ENCODE measurements at places on chromosomes 4 and X.

DNA sequence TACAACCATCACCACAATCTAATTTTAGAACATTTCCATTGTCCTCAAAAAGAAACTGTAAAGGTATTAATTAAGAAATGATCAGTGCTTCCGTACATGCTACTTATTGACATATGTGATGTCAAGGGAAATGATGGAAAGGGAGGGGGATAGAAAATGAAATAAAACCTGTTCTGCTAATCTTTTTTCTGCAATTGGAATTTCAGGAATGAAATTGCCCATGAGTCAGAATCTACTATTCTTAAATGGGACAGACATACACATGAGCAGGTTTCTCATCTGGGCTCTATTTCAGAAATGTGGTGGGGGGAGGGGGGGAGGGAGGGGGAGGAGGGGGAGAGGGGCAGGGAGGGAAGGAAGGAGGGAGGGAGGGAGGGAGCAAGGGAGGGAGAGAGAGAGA is 91.0 kb downstream of the SHROOM4 start:
- DNase-seq = no peak

- no peak for DNase-seq
Observed at GRCh38 chrX:40299641-40300046, 201.9 kb upstream of the BCOR start.

DNA sequence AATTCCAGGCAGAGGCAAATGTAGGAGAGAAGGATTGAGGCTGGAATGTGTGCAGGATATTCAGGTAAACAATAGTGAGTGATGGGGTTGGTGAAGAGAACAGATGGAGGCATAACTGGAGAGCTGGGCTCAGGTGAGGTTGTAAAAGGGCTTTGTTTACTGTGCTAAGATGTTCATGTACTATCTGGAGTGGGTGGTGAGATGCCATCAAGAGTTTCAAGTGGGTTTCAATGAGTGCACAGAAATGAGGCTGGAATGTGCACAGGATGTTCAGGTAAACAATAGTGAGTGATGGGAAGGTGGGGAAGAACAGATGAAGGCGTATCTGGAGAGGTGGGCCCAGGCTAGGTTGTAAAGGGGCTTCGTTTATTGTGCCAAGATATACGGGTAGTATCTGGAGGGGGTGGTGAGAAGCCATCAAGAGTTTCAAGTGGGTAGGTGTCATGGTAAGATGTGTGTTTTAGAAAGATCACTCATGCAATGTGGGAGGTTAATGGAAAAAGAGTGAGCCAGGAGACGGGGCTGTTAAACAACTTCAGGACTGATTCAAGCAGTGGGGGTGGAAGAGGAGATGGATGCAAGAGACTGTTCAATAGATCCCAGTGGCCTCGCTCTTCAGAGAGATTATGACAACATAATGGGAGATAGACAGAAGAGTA is 25.4 kb upstream of the NMU start:
- DNase-seq = no peak

- DNase-seq = no peak
Observed at GRCh38 chrX:13223868-13224567, 95.8 kb downstream of the ATXN3L start.

DNA sequence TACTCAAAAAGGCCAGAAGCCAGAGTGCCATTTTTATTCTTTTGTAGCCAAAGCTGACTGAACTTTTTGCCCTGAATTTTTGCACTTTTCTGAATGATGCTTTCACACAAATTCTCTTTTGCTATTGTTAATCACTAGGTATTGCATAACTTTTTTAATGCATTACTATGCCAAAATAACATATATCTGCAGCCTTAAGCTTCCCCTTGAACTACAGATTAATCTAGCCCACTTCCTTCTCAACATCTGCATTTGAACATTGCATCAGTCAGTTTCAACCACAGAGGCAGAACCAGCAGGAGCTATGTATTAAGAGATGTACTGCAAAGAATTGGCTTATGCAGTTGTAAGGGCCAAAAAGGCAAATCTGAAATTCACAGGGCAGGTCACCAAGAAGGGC is 197.6 kb upstream of the GYPA start:
- DNase-seq = no peak

- DNase-seq = no peak
Observed at GRCh38 chr4:174713821-174714220, 115.2 kb downstream of the GLRA3 start.

GRCh38 chr4:112775801-112776200 is 138.9 kb downstream of the LARP7 start:
- DNase-seq = no peak

DNA sequence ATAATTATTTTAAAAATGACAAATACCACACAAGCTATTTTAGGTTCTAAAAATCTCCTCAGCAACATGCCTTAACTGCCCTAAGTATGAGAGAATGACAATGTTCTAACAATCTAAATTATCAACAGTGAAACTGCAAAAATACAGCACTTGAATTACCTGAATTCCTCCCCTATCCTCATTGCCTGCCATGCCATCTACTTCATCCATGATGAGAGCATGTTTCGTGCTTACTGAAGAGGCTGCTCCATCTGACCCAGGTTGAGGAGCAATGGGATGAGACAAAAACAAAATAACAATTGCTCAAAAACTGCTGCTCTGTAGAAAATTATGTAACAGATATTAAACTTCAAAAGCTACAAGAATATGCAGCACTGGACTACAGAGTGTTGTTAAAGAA is 63.3 kb downstream of the RFC1 start:
- no peak for DNase-seq

DNA sequence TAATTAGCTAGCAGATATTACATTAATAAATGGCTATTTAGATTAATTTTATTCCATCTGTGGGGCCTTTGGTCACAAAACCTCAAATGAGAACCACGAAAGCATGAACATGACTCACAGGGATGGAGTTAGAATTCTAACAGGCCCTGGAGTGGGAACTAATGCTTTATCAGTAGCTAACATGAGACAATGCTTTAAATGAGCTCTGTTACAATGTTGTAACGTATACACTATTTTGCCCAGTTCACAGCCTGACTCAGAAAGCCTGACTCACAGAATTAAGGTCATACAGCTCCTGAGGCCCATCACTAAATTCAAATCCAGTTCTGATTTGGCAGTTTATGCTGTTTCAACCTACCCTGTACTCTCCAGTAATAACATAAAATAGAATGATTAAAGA is 23.2 kb downstream of the VEGFC start:
- no peak for DNase-seq

DNA sequence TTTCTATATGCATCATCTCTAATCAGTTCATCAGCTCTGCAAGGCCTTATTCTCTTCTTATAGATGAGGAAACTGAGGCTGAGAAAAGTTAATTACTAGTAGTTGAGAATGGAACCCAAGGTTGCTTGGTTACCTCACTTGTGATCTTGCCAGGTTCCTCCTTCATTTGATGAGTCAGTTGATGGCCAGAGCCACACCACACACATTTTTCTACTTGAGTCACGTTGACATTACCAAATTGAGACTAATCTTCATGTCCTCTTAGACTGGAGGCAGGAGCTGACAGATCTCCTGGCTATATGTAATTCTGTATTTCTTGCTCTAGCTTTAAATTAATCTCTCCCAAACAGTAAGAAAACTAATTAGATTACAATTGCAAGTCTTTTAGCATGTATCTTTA is 428.4 kb downstream of the AFF2 start:
- DNase-seq = no peak

- DNase-seq = no peak
Observed at GRCh38 chr4:152556283-152556682, 20.4 kb upstream of the FBXW7 start.

GRCh38 chr4:141757287-141757686 is 120.9 kb downstream of the IL15 start:
- DNase-seq = no peak

DNA sequence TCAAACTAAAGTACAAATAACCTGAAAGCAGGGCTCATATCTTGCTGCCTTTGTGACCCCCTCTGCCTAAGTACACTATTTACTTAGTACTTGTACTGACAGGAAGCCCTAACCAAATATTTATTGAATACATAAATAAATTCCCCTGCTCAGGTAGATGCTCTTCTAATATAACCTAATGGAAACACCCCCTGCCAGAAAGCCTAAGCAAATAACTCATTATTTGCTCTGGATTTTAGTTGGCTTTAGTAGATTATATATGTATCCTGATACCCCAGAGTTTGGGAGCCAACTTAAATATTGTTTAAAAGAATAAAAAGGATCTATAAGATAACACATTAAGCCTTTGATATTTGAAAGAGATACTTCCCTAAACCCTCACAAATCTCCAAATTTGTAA is 318.2 kb downstream of the PPP1R2C start:
- no peak for DNase-seq

DNA sequence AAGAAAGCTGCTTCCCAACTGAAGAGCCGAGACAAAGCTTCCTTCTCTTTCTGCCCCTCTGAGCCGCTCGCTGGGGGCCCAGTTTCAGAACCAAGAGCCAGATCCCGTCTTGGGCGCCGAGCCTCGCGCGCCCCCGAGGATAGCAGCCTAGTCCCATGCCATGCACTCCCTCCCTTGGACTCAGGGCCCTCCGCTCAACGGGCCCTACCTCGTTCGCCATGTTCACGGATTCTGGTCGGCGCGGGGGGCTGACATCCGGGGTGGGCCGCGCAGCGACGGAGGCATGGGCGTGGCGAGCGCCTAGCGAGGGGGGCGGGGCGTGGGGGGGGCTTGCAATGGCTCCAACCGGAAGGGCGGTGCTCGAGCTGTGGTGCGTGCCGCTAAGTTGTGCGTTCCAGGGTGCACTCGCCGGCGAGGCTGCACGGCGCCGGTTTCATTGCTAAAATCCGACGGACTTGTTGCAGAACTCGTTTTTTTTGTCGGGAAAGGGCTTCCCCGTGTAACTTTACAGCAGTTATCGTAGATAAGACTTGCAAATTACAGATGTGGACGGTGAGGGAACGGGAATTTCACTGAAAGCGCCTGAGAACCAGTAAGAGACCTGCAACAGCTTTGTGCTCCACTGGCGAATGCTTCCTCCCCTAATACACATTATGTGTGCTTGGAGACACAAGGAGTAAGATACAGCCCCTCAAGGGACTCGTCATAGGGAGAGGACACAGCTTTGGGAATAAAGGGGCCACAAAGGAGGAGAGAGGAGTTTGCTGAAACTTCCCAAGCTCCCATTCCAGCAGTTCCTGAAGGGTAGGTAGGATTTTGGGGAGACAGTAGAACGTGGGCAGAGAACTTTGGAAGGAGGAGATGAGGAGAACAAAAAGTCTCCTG is at the start of gene ADH5:
ADH5 (minus strand) TSS at position 308 of the 885 bp plus-strand sequence; CDS start at position 220, 88 bp downstream.
- peak; percentile 88 for DNase-seq

DNA sequence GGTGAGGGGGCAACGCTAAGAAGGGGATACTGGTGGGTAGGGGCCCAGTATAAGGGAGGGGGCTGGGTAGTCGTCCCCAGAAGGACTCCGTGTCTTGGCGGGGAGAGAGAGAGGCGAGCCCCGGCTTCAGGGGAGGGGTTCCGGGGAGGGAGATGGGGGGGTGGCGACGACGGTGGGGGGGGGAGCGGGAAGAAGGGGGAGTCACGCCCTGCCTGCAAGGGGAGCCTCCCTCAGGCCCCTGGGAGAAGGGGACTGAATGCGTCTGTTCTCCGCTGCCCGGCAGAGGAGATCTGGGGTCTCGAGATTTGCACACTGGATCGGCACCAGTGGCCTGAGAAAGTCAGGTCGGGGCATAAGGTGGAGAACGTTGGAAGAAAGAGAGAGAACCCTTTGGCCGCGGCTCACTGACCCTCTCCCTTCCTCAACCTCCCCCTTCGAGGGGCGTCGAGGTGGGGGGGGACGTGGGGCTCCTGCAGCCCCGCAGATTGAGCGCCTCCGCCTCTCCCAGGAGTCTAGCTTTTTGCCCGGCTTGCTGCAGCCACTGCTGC is 609 bp upstream of the BCORL1 start:
- DNase-seq = no peak

- no peak for DNase-seq
Observed at GRCh38 chr4:26255989-26256388, 64.8 kb upstream of the RBPJ start.

GRCh38 chrX:37454537-37455285 is 105.5 kb downstream of the PRRG1 start:
- no peak for DNase-seq

DNA sequence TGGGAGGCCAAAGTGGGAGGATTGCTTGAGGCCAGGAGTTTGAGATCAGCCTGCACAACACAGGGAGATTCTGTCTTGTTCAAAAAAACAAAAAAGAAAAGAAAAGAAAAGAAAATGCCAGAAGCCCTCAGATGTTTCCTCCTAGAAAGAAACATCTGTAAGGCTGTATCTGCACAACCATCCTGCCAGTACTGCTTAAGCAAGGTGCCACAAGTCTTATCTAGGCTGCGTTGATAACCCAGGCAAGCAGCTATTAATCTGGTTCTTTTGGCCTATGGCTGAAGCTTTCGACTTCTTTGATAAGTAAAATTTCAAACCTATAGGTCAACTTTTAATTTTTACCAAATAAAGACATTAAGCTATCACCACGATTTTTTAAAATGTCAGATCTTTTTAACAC is 3.1 kb downstream of the COX18 start:
- DNase-seq = no peak

DNA sequence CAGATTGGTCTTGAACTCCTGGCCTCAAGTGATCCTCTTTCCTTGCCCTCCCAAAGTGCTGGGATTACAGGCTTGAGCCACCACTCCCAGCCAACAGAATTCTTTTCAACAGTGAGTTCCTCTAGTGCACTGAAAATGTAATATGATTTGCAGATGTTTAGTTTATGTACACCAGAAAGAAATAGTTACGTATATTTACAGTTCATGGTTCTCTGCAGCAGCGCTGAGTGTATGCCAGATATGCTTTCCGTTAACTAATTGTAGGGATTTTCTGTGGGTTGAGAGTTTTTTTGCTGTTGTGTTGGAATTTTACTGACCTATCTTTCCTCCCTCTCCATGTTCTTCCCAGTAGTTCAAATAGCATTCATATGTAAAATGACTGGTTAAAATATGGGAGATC is 44.0 kb downstream of the GAB1 start:
- DNase-seq = no peak

GRCh38 chr4:163556177-163556576 is 61.7 kb downstream of the TMA16 start:
- no peak for DNase-seq

DNA sequence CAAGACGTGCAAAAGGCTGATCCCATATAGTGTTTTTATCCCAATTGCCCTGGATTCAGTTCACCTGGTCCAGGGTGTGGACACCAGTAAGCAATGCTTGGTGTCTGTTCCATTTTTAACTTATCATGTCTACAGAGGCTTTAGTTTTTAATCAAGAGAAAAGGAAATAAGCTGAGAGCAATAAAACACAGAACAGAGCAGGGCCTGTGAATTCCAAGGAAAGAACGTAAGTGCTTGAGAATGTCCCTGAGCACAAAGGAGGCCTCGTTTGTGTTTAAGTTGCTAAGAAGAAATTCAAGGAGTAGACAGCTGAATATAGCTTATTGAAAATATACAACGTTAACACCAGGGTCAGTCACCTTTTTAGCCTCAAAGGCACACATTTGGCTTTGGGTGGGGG is 191.3 kb downstream of the GPC3 start:
- no peak for DNase-seq
